Stimulated activated CD4-positive, alpha-beta T cell treated with anti-CD3 and anti-CD28 coated beads, TNF-alpha, amount 100 ng/mL, for 24 hours (primary cell): ENCODE measurements at places on chromosomes 6 and 20.
A peak's percentile ranks its signal among the peaks of the same experiment; 100 is the strongest.

- no peak for DNase-seq
Observed at GRCh38 chr6:8557014-8557748, 121.8 kb upstream of the SLC35B3 start.

- no peak for DNase-seq
Observed at GRCh38 chr6:131250936-131251335, 115.7 kb downstream of the AKAP7 start.

GRCh38 chr6:151088599-151088935, 151.2 kb upstream of the AKAP12 start:
- DNase-seq, result no peak

GRCh38 chr6:15911753-15912504, 217.0 kb upstream of the MYLIP start:
- peak; percentile 20 for DNase-seq
